Lower leg skin (tissue), 4 donors: ENCODE measurements at places on chromosomes 6 and 20. TPM values are rescaled to one million over a fixed set of nuclear protein-coding genes. Genes with fewer than 3 reads are reported as not detected.

The KCNG1 gene
- 0.54 TPM for total RNA-seq

The GTSF1L gene
- total RNA-seq, result not detected

The PAX1 gene
- not detected for total RNA-seq

The TMEM74B gene
- total RNA-seq, result 4.1 TPM

The HLA-DMB gene
- 15.3 TPM for total RNA-seq

The MOXD1 gene
- total RNA-seq, result 12.8 TPM
